ENCODE measurements at places on chromosomes 3 and 15. TPM values are rescaled to one million over a fixed set of nuclear protein-coding genes. Genes with fewer than 3 reads are reported as not detected.
A peak's percentile ranks its signal among the peaks of the same experiment; 100 is the strongest.

DNA sequence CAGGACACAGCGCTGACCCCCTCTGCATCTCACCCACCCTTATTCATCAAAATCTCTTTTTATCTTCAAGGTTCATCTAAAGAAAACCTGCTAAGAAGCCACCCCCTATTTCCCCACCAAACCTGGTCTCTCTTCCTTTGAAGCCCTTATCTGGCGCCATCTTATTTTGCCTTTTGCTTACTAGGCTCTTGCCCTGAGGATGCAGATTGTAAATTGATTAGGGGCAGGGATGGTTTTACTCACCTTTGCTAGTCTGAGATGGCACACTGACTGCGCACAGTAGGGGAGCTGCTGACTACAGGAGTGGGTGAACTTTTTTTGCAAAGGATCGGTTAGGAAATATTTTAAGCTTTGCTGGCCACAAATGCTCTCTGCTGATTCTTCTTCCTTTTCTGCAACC, 78.9 kb upstream of the BHLHE40 start:
- DNase-seq, result no peak

- no peak for DNase-seq
These were observed 47.6 kb downstream of the RAP2B start for GRCh38 chr3:153209596-153209995.

DNA sequence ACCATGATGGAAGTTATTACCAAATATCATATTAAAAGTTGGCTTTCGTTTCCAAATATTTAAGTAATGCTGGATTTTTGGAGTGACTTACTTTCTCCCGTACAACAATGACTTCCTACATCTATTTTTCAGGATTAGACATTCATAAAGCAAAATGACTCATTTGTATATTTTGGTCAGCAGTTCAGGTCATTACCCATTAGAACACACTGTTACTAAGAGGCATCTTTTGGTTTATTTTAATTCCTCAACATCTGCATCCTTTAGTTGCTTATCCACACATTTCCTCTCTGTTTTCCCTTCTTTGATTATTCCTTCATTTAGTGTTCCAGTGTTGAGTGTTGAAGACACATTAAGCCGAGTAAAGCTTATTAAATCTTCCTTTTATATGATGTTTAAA, 348.2 kb downstream of the NAALADL2 start:
- DNase-seq, result no peak

- no peak for DNase-seq
These were observed 318.5 kb downstream of the NTRK3 start for GRCh38 chr15:87938031-87938430.

- peak; percentile 40 for DNase-seq
These were observed 38.5 kb upstream of the LIPC start for GRCh38 chr15:58393241-58393662.

Gene ZPLD1
- 0.46 TPM for polyA plus RNA-seq

GRCh38 chr15:87744815-87745214, 511.7 kb downstream of the NTRK3 start:
- DNase-seq, result no peak

DNA sequence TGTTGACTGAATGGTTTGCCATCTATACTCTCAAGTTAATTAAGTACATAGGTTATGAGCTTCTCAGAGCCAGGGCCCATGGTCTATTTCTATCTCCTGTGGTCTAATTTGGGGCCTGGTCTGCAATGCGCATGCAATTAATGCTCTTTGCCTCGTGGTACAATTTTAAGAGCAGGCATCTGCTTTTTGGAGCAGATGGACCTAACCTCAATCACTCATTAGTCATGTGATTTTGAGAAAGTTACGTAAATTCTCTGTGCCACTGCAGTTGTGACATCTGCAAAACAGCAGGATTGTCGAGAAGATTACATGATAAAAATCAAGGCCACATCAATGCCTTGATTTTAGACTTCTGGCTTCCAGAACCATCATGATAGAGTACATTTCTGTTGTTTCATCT, 543.7 kb upstream of the ADAMTS9 start:
- DNase-seq, result no peak

GRCh38 chr3:43246976-43247375, 39.4 kb upstream of the SNRK start:
- DNase-seq, result peak; percentile 9

- no peak for DNase-seq
These were observed 550.7 kb upstream of the DPPA4 start for GRCh38 chr3:109888026-109888425.

Gene CNTN3
- 7.1 TPM for polyA plus RNA-seq

DNA sequence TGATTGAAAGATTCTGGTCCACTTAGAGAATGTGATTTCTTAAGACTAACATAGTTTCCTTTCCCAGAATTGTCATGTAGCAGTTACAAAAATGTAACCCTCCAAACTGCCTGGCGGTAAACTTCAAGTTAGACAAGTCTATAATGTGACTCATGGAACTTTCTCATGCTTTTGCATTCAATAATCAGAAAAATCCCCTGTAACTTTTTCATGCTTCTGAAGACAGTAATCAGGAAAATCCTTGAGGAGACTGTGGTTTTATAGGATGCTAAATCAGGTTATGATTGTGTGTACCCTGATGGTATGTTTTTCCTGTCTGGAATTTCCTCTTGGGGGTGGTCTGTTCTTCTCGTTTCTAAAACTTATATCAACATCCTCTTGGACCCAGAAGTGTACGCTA, 74.0 kb upstream of the RARB start:
- DNase-seq, result no peak

Measured in renal cortex interstitium (tissue), 15 donors.